ENCODE measurements at places on chromosomes 4 and X.

- no peak for DNase-seq
These were observed 36.7 kb upstream of the KLHL13 start for GRCh38 chrX:118153270-118153669.

- no peak for DNase-seq
These were observed 76.9 kb upstream of the SCOC start for GRCh38 chr4:140296335-140297220.

- DNase-seq: no peak
These were observed 26.7 kb downstream of the PNMA6E start for GRCh38 chrX:153374426-153374825.

GRCh38 chrX:97026406-97026805 is 142.7 kb downstream of the RPA4 start:
- DNase-seq: no peak

- DNase-seq: no peak
These were observed 155.9 kb upstream of the PJA1 start for GRCh38 chrX:69321006-69321655.

- no peak for DNase-seq
These were observed 48.7 kb downstream of the CLOCK start for GRCh38 chr4:55498051-55498450.
